ENCODE measurements at places on chromosomes 6 and 20. TPM values are rescaled to one million over a fixed set of nuclear protein-coding genes. Genes with fewer than 3 reads are reported as not detected.

- DNase-seq: no peak
Observed at GRCh38 chr6:87366072-87366827, 21.6 kb downstream of the C6orf163 start.

GRCh38 chr6:41193884-41194283 is 7.1 kb downstream of the TREML2 start:
- no peak for DNase-seq

DNA sequence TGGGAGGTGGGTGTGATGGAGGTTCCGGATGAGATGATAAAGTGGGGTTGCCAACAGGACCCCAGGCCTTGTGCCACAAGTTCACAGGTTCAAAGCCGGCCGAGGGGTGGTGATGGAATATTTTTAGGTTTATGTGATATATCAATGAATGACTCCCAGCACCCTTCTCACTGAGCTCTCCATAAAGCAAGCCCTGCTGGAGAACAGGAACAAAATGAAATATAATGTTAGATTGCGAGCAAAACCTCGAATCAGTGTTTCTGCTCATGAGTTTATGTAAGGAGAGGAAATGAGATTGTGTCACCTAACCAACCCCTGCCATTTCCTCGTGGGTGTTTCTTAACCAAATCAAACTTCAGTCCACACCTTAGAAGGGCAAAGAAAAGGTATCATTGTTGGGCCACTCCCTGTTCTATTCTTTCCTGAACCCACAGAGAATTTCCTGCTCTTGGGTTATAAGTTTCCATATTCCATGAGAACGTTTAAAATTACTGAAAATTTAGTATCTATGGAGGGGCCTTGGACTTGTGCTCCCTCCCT is 192.2 kb upstream of the EXOC2 start:
- DNase-seq: no peak

The SIRPB2 gene
- 1.8 TPM for total RNA-seq

GRCh38 chr6:17656644-17657043 is 50.1 kb downstream of the NUP153 start:
- no peak for DNase-seq

- no peak for DNase-seq
Observed at GRCh38 chr20:845941-846893, 12.7 kb downstream of the FAM110A start.
